Camera-type eye (tissue), 1 donor: ENCODE measurements at places on chromosomes 2 and 18. TPM values are rescaled to one million over a fixed set of nuclear protein-coding genes. Genes with fewer than 3 reads are reported as not detected.

The TRIM43 gene
- total RNA-seq: not detected

The SULT1C4 gene
- 39.4 TPM for total RNA-seq

The KCNJ3 gene
- total RNA-seq: 9.5 TPM

The AMER3 gene
- 11.8 TPM for total RNA-seq

The RAPH1 gene
- 88.7 TPM for total RNA-seq

The DSG1 gene
- total RNA-seq: 8.5 TPM

The EIF5B gene
- total RNA-seq: 32.5 TPM

The FBXO48 gene
- total RNA-seq: 1.7 TPM

The FAM237A gene
- not detected for total RNA-seq
